ENCODE measurements at places on chromosomes 7 and 10.

DNA sequence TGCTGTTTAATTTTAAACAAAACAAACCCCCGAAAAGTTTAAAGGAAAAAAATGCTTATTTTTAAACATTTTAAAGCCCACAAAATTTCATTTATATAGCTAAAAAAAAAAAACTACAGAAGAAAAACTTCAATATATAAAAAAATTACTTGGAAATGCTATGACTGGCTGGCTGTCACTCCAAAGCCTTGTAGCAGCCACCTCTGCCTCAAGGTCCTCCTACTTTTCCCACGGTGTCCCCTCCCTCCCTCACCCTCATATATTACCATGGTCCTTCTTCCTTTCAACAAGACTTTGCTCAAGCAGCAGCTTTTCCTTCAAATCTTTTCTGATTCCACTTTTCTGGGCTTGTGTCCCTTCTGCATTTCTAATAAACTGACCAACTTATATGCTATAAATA lies 122.0 kb downstream of the TPK1 start:
- no peak for DNase-seq

DNA sequence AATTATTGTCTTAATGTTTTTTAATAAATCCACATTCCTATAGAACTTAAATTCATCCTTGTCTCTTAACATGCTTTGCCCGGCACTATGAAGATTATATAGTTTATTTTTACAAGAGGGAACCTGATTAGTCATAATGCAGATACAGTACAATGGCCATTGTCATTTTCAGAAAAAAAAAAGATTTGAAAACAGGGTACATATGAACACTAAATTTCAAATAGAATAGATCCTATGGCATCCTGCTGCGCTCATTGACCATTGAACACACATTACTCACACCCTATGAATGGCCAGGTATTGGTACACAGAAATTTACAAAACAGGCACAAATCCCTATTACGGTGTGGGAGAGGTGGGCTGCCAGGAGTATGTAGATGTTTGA lies 2.0 kb upstream of the KLF6 start:
- no peak for DNase-seq

DNA sequence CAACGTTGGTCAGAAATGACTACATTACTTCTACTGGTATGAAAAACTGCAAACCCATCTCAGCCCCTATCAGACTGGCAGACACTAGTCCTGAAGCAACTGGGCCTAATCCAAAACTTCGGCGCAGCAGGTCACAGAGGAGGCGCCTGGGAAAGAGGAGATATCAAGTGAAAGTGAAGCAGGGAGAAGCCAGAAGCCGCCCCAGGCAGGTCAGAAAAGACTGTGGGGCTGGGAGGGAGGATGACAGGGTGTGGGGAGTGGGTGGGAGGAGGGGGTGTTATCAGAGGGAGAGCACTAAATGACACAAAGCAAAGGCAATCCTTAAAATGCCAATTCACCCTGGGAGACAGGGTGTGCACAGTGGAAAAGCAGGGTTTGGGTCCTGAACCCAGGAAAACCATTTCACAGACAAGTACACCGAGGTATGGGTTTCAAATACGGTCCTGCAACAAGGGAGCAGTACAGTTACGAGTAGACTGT lies 731 bp downstream of the CHCHD3 start:
- no peak for DNase-seq

DNA sequence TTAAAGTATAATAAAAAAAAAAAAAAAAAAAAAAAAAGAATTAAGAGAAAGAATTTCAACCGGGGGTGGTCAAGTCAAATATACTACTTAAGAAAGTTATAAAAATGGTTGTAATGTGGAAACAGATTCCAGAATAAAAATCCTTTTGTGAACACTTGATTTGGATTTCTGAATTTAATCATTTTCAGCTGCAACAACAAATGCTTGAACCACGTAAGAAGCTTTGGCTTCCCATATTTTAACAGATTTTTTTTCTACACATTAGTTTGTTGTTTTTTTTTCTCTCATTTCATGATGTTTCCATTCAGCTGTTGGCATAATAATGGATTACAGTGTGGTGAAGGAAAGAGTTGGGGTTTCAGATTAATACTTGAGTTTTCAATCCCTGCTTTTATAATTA lies 137.3 kb upstream of the AGR3 start:
- DNase-seq = no peak

DNA sequence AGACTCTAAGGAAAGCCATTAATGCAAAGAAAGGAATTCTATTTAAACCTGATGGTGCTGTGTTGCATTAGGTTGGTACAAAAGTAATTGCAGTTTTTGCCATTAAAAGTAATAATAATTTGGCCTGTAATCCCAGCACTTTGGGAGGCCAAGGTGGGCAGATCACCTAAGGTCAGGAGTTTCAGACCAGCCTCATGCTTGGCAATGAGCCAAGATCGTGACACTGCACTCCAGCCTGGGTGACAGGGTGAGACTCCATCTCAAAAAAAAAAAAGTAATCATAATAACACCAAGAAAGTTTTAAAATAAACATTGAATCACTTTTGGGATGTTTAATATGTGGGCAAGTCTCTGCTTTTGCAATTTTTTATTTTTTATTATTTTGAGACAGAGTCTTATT lies 107.3 kb upstream of the FRMD4A start:
- DNase-seq = no peak

GRCh38 chr10:47243356-47243755 lies 56.6 kb upstream of the GDF10 start:
- DNase-seq = no peak

DNA sequence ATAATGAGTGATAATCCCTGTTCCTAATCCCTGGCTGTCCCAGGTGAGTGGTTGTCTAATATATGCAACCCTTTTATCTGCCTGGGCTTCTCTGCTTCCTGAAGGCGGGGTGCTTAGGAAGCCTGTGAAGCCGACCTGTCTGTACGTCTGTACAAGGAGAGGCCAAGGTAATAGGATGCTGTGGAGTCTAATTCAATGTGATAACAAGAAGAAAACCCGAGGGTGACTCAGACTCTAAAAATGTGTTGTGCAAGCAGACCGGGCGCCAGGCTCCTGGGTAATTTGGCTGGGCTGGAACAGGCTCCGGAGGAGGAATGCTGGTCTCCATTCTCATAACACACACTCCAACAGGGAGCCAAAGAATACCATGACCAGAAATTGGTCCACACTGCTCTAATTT lies 43.6 kb downstream of the THNSL1 start:
- DNase-seq = no peak

GRCh38 chr10:47438857-47439474 lies 44.9 kb downstream of the ANXA8 start:
- no peak for DNase-seq

- no peak for DNase-seq
Observed at GRCh38 chr7:91228327-91228726, 35.9 kb upstream of the FZD1 start.

GRCh38 chr10:14389981-14390590 lies 59.4 kb upstream of the FRMD4A start:
- DNase-seq = peak; percentile 8

GRCh38 chr7:108455998-108456677 lies at the start of gene NRCAM:
Gene NRCAM, minus strand, starts transcription at chr7:108456436. Its CDS starts 216,372 bp downstream, at chr7:108240064.
- DNase-seq = peak; percentile 34

GRCh38 chr10:132468216-132468615 lies 69.4 kb upstream of the INPP5A start:
- DNase-seq = no peak

- no peak for DNase-seq
Observed at GRCh38 chr10:35555962-35556930, 48.9 kb upstream of the GJD4 start.

- no peak for DNase-seq
Observed at GRCh38 chr7:103632972-103633371, 187.0 kb upstream of the SLC26A5 start.

GRCh38 chr10:32961895-32962369 lies 3.9 kb upstream of the ITGB1 start:
- DNase-seq = no peak

DNA sequence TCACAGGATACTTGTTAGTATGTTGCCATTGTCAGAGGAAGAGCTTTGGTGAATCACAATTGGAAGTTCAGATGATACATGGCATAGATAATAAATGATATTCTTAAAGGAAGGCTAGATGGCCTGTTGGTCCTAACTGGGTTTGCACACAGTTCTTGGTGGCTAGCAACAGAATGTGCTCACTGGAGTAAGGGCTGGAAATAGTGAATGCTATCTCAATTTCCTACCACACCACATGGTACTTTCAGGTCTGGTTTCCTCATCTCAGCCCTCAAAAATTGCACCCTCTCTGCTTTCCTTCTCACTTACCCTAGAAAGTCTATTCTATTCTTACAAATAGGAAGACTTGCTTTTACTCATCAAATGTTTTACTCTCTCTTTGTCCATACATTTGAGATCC lies 622.5 kb downstream of the ANKRD7 start:
- no peak for DNase-seq

DNA sequence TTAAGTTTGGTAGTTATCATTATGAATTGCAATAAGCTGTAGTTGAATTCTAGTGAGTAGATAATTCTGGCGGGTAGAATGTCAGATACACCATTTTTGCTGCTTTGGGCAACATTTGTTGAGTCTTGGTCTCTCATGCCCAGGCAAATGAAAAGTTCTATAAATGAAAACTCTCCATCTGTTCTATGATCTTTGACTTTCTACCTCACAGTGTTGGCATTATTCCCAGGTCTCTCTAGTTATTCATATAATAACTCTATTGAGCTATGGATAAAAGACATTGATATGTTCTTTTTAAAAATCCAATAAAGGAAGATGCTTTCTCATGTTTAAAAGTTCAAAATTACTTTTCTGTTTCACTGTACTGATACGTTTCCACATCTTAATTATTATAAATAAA lies 415.3 kb upstream of the SEMA3D start:
- DNase-seq = no peak

DNA sequence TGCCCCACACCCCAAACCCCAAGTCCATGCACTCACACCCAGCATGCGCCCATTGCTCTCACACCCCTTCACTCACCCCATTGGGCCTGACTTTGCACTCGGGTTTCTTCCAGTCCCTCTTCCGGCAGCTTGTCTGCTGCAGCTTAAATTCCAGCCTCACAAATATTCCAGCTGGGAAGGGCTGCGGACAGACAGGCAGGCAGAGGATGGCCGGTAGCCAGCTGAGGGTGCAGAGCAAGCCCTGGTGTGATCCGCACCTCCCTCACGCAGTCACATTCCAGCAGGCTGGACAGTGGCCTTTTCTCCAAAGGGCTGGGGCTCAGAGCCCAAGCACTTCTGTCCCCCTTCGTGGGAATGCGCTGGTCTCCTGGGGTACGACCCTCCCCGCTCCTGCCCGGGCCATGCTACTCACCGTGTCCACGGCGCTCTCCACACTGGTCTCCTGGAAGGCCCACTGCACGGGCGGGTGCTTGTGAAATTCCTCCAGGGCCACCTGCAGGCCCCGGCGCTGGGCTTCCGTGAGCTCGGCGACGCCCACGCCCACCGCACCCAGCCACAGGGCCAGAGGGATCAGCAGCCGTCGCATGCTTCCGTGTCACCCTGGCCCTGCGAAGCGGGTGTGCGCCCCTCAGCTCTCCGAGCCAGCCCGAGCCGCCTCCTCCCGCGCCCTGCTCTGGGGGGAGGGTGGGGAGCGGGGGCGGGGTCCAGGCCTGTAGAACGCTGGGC lies 1.2 kb downstream of the RARRES2 start:
- peak; percentile 22 for DNase-seq

- DNase-seq = no peak
Observed at GRCh38 chr10:120415709-120416330, 41.2 kb upstream of the PLPP4 start.

Measured in stimulated activated CD8-positive, alpha-beta memory T cell treated with anti-CD3 and anti-CD28 coated beads, Interleukin-2, amount 100 ng/mL, for 48 hours (primary cell).